ENCODE measurements at places on chromosomes 12 and 14.

DNA sequence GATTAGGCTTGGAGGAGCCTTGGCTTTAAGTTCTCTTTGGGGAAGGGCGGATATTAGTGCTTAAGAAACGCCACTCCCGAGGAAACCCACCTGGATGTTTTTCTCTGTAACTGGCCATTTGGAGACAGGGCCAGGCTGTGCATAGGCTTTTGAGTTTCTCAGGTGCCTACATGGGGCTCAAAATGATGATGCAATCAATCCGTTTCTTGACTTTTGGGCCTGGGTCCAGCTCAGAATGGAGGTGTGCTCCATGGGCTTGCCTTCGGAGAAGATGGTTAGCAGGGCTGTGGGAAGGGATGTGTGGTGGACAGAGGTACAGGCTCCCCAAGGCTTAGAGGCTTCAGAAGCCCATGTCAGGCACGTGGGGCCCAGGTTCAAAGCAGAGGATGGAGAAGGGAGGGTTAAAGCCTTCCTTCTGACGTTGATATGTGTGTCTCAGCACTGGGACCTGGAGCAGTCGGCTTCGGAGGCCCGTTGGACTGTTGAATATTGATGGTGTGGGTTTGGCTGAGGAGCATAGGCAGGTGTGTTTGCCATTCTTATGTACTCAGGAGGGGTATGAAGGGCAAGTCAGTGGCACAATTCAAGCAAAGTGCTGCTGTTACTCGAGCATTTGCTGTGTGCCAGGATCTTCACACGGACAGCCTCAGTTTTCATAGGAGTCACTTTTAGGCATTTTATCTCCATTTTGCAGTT lies 82.8 kb downstream of the SLC25A47 start:
- no peak for DNase-seq

DNA sequence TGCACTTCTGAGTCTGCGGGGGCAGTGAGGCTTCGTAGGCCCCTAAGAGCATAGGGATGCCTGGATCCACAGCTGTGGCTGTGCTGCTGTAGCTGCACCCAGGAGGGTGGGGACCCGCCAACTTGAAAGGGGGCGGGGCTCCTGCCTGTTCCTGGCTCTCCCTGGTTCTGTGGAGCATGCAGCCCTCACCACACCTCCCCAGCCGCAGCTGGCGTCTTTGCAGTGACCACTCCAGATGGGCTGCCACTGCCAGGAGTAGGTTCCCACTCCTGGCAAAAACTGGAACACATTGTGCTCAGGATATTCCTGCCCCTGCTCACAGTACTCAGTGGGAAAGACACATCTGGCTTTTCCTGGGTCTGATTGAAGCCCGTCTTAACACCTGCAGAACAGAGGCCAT lies 35.8 kb downstream of the TIMELESS start:
- DNase-seq, result no peak

GRCh38 chr12:71799106-71799505 lies 40.5 kb upstream of the TBC1D15 start:
- peak; percentile 58 for DNase-seq

- DNase-seq, result peak; percentile 22
Observed at GRCh38 chr12:51871918-51872688, 15.8 kb upstream of the ANKRD33 start.

DNA sequence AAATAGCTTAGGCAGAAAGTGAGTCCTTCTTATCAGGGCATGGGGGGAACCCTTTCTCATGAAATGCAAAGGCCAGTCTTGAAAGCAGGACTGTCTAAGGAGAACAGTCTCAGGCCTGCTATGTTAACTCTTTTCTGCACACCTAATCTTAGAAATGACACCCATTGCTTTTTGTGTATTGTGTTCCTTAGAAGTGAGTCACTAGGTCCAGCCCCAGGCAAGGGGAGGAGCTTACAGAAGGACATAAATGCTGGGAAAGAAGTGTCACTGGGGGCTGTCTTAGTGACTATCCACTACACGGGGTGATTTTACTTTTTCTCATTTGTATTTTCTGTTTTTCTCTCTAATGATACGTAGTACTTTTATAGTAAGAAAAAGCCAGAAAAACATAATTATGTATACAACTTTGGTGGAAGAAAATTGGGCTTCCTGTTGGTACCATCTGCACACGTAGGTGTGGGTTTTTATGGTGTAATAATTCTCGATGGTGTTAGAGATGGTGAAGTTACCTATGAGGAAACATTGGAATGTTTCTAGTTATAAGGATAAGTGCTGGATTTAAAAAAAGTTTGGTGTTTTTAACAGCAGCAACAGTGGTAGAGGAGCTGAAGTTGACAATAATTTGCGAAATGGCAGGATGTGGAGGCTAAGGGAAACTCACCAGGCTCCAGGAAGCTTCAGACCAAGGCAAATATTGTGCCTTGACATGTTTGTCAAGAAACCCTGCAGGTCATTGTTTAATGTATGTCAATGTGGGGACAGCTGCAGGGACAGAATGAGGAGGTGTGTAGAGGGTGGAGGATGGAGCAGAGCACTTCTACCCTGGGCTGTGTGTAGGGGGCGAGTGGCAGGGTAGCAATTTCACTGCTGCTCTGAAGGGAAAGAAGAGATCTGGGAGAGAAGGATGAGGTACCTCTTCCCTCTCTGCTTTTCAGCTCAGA lies 214.9 kb downstream of the KTN1 start:
- DNase-seq, result peak; percentile 32

DNA sequence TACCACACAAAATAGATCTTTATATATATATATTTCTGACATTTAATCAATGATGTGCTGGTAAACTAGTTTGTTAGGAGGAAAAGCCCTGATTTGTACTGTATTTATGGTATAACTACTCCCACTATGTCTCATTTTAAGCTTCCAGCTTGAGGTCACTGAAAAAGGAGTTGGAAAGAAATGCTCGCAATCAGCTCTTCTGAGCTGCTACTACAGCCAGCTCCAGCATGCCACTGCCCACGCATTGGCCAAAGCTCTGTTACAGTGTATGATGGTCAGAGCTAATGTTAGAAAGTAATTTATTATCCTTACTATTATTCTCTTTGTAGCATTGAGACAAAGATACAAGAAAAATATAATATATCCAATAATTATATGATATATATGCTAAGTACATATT lies 55.0 kb upstream of the PCED1B start:
- DNase-seq, result no peak

DNA sequence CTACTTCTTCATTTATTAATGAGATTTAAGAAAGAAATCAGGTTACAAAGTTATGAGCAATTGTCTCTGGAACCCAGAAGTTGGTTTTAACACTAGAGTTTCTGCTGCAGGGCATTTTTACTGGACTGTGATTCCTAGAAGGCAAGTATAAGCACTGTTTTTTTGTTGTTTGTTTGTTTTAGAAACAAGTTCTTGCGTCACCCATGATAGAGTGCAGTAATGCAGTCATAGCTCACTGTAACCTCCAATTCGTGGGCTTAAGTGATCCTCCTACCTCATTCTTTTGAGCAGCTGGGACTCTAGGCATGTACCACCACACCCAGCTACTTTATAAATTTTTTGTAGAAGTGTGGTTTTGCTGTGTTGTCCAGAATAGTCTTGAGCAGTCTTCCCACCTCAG lies 25.6 kb downstream of the RAP1B start:
- DNase-seq, result no peak

Measured in A172 (cell line).